ENCODE measurements at places on chromosomes 12 and 14.

DNA sequence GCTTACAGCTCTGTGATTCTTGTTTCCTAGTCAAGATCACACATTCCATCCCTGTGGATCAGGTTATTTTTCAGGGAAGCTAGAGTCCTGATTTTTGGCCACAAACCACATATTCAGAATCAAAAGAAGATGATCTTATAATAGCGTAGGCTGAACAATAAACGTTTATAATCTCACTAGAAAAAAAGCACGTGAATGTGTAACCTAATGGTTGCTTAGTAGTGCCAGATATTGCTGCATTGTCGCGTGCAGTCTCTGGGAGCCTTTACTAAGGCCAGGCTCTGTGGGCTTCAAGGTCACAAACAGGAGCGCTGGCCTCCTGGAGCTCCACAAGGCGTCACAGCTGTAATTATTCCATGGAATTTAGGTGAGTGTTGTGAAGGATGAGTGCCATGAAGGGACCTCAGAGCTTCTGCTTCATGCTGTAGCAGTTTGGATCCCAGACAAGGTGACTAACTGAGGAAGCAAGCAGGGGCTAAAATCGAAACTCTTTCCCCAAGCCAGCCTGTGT, 17.4 kb downstream of the CDKN1B start:
- DNase-seq = no peak

- peak; percentile 28 for DNase-seq
Observed at GRCh38 chr14:22819151-22819988, 4.1 kb upstream of the SLC7A7 start.

GRCh38 chr12:118925407-118925806, 55.9 kb upstream of the SRRM4 start:
- no peak for DNase-seq

- no peak for DNase-seq
Observed at GRCh38 chr12:42495244-42495643, 94.3 kb downstream of the PRICKLE1 start.

DNA sequence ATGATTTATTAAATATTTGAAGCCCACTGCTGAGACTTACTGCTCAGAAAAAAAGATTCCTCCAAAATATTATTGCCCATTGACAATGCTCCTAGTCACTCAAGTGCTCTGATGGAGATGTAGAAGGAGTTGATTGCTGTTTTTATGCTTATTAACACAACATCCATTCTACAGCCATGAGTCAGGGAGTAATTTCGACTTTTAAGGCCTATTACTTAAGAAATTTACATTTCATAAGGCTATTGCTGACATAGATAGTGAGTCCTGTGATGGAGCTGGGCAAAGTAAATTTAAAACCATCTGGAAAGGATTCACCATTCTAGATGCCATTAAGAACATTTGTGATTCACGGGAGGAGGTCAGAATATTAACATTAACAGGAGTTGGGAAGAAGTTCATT, 5.2 kb downstream of the KCNJ8 start:
- DNase-seq = no peak

- DNase-seq = no peak
Observed at GRCh38 chr12:109464642-109465351, 12.3 kb downstream of the KCTD10 start.

GRCh38 chr14:67641902-67642749, 22.4 kb downstream of the ARG2 start:
- no peak for DNase-seq

DNA sequence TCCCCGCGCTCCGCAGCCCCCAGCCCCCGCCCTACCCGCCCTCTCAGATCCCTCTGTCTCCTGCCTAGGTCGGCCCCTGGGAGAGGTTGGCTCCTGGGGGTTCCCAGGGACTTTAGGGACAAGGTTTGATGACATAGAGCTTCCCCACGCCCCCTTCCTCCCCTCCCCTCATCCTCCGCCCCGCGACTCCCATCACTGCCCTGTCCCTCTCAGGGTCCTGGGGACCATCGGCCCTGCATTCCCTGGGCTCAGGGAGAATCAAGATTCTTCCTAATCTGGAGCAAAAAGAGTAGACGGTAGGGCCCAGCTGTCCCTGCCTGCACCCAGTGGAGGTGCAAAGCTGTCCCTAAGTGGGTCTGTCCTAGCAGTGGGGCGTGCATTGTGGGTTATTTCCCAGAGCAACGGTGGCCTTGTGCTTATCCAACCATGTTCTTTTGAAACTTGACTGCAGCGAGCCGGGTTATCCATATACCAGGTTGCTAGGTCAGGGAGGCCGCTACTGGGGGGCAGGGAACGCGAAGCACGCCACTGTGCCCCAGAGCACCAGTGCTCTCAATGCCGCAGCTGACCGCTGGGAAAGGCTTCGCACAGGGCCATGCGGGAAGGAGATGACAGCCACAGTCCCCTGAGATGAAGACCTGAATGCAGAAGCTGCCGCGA, 124.4 kb upstream of the PRMT8 start:
- no peak for DNase-seq

- DNase-seq = no peak
Observed at GRCh38 chr12:126021675-126022074, 956.4 kb downstream of the AACS start.

- no peak for DNase-seq
Observed at GRCh38 chr14:95489214-95490137, 27.0 kb downstream of the SYNE3 start.

DNA sequence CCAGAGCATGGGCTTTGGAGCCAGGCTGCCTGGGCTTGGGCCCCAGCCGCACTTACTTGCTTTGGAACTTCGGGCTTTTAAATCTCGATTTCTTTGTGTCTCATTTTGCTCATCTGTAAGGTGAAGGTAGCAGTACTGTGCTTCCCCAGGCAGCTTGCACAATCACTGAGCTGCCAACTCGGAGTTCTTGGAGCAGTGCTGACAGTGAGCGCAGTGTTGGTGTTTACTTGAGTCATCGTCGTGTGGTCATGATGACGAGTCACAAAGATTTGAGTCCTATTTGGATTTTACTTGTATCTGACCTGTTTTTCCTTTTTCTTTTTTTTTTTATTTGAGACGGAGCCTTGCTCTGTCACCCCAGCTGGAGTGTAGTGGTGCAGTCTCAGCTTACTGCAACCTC, 31.3 kb upstream of the ATF1 start:
- DNase-seq = no peak

DNA sequence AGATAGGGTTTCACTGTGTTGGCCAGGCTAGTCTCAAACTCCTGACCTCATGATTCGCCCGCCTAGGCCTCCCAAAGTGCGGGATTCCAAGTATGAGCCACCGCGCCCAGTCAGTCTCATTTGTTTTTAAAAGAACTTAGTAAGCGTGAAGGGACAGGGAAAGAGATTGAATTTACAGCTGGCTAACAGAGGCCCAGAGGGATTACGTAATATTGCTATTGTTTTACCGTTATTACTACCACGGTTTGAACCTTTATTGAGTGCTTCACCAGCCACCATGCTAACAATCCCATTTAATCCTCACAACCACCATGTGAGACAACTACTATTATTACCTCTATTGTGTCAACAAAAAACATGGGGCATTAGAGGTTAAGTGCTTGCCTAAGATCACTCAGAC, 26.7 kb upstream of the BLTP3B start:
- DNase-seq = no peak

GRCh38 chr14:64762044-64763034, 58.1 kb downstream of the PLEKHG3 start:
- peak; percentile 84 for DNase-seq

Measured in kidney glomerular epithelial cell (primary cell).